SK-N-DZ (cell line): ENCODE measurements at places on chromosomes 1 and 21.
A peak's percentile ranks its signal among the peaks of the same experiment; 100 is the strongest.

DNA sequence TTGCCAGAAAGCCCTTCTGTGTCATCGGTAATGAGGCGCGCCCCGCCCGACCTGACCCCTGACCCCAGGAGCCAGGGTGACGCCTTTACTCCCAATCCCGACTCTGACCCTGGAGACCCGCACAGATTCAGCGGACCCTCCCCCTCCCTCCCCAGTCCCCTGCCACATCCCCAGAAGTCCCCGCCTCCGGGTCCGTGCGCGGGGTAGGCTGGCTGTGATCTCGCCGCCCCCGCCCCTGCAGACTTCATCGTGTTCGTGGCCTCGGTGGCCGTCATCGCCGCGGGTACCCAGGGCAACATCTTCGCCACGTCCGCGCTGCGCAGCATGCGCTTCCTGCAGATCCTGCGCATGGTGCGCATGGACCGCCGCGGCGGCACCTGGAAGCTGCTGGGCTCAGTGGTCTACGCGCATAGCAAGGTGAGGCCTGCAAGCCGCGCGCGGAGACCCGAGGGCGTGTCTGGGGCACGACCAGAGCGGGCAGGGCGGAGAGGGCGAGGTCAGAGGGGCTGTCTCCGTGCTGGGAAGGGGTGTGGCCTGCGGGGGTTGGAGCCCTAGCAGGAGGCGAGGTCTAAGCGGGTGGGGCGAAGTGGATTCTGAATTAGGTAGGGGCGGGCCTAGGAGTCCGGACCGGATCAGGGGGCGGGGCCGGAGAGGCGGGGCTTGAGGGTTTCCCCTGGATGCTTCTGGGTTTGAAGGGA, 34.8 kb downstream of the KCNQ4 start:
- no peak for DNase-seq

- DNase-seq: no peak
These were observed 18.7 kb downstream of the TMEM53 start for GRCh38 chr1:44655609-44656008.

DNA sequence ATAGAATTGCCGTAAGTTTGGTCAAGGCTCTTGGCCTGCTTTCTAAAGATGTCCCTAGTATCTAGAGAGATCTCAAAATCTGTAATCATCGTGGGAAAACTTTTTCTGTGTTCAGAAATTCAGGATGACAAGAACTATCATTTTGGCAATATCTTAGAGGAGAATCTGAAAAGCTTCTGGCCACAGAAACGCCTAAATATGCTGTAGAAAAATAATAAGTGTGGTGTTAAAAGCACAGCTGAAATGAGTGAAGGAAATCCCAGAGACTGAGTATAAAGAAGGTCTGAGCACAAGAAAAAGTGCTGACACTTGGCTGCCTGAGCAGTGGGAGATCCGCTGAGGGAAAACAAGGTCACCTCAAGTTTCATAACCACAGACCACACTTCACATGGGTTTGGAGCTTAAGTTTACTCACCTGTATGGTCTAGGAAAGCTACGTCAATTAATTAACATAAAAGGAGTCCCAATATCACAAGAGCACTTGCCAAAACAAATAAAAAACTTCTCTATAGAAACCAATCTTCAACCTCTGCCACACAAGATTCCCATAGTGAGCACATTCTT, 235.2 kb upstream of the IRF2BP2 start:
- DNase-seq: no peak

- DNase-seq: no peak
These were observed 65.0 kb downstream of the TOR3A start for GRCh38 chr1:179146911-179147310.

DNA sequence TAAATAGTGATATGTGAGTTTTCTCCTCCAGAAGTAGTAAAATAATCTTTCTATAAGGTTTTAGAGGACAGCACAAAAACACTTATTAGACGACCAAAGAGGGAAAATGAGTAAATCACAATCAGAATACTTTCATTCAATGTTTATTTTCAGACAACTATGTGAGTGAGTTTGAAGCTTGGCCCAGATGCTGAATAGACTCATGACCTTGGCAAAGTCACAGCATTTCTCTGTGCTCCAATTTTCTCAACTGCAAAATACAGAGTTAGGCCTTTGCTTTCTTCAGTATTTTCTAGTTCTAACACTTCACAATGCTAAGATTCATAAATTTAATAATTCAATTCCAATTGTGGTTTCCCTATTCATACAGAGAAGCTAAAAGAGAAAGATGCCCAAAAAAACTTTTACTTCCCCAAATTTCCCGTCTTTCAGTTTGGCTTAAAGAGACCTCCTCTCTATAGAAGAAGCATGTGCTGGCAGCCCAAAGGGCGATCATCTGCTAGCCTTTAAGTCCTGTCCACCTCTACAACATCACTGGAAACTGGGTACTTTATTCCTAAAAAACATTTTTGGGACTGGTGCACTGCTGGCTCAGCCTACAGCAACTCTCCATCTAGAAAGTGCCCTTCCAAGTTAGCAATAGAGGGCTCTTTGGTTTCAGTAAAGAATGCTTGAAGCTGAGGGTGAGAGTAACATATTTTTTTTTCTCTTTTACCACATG, 116.8 kb upstream of the GORAB start:
- DNase-seq: no peak

DNA sequence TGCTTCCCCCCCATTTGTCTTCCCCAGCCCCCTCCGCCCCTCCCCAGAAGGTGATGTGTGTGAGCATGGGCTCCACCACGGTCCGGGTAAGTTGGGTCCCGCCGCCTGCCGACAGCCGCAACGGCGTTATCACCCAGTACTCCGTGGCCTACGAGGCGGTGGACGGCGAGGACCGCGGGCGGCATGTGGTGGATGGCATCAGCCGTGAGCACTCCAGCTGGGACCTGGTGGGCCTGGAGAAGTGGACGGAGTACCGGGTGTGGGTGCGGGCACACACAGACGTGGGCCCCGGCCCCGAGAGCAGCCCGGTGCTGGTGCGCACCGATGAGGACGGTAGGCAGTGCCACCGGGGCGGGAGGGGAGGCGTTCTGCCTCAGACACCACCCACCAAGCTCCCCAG, 52.2 kb upstream of the KDM4A start:
- no peak for DNase-seq

GRCh38 chr1:65109487-65109886, 38.5 kb upstream of the AK4 start:
- DNase-seq: no peak

GRCh38 chr1:168603501-168604110, 27.2 kb downstream of the XCL1 start:
- DNase-seq: peak; percentile 81

DNA sequence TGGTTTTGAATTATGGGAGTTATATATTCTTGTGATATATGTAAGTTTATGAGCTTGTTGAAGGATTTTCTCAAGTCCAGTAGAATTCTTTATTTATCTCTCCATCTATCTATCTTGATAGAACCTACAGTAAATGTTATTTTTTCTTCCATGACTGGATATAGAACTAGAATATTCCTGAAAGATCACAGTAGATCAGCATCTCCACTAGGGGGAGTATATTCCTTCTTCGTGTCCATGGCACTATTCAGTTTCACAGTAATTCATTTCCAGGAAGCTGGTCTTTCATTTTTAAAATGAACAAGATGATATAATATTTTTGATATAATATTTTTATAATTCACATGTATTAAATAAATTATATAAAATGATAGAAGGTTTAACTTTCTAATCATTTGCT, 18.8 kb downstream of the TMPRSS15 start:
- DNase-seq: peak; percentile 28

DNA sequence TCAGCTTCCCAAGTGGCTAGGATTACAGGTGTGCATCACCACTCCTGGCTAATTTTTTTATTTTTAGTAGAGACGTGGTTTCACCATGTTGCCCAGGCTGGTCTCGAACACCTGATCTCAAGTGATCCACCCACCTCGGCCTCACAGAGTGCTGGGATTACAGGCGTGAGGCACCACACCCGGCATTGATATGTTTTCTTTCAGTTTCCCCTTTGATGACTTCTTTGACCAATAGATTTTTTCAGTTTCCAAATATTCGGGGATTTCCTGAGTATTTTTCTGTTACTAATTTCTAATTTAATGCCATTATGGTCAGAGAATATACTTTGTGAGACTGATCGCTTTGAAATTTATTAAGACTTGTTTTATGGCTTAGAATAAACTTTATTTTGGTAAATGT, 406.1 kb downstream of the RYR2 start:
- DNase-seq: no peak

DNA sequence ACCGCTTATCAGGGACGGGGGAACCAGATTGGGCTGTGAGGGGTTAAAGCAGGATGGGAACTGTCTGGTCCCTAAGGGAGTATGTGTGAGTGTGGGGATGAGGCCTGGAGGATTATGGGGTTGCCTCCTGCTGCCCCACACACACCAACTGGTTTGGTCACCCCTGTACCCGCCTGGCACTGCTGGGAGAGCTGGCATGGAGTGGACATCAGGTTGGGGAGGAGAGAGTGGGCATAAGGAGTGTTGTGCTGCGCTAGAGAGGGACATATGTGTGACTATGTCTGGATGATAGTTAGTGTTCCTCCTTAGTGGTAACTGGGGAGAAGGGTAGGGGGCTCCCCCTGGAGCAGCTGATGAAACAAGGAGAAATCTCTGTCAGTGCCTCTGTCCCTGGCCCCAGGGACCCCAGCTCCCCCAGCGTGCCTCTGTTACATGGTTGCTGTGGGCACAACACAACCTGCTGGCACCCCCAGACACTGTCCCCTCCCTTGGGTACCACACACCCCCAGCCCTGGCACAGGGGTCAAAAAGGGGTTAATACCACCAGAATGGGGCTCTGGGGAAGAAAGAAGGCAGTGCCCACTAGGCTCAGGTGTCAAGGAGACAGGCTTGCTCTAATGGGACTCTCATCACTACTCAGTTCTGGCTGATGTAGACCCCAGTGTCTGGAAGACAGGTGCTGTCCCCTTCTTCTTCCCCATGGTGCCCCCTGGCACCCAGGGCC, 1.9 kb downstream of the ZBTB7B start:
- DNase-seq: no peak

GRCh38 chr1:201191653-201192260, 1.1 kb downstream of the IGFN1 start:
- no peak for DNase-seq

DNA sequence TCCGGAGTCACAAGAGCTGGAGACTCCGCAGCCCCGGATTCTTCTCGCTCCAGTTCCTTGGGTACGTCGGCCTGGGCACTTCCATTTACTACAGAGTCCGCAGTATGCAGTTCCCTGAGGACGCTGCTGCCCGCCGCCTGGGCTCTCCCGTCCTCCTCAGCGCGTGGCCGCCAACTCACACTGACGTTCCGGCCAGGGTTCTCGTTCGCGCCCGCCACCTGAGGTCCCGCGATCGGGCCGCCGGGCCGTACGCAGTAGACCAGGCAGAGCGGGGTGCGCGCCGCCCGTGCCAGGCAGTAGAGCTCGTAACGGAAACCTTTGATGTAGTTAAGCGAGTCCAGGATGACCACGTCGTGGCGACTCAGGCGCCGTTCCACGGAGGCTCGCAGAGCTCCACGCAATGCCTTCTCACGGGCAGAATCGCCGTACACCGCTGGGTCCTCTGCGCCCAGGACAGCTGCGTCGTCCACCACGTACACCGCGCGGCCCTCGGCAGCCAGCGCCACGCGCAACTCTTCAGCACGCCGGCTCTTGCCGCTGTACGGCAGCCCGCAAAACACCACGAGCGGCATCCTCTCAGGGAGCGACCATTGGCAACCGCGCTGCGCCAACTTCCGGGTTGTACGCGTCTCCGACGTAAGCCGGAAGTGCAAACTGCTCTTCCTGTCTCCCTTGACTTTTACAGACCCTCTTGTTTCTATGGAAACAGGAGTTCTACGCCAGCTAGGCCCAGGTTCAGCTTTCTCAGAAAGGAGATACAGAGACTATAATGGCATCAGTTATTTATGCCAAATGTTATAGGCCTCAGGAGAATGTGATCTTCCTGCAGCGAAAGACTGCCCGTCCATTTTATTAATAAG, at the start of gene KTI12:
TSS of gene KTI12 (minus strand) at position 621 of the 860 bp plus-strand sequence. CDS start at position 572, 49 bp downstream.
- peak; percentile 90 for DNase-seq

GRCh38 chr1:151813271-151813977, 8.2 kb upstream of the LINGO4 start:
- DNase-seq: no peak

- DNase-seq: no peak
These were observed 75.7 kb upstream of the C1orf87 start for GRCh38 chr1:60149251-60149650.

GRCh38 chr21:42495765-42496119, 282 bp downstream of the RSPH1 start:
- DNase-seq: no peak
